DMS153 (cell line): ENCODE measurements at places on chromosomes 6 and 20.

GRCh38 chr6:40328386-40328985 lies 258.7 kb downstream of the LRFN2 start:
- DNase-seq = peak; percentile 64

- DNase-seq = no peak
These were observed 3.6 kb downstream of the ZSCAN12 start for GRCh38 chr6:28395918-28396317.

GRCh38 chr20:61442075-61442670 lies 190.1 kb downstream of the CDH4 start:
- peak; percentile 80 for DNase-seq

GRCh38 chr6:2755456-2755855 lies 4.7 kb upstream of the MYLK4 start:
- no peak for DNase-seq

DNA sequence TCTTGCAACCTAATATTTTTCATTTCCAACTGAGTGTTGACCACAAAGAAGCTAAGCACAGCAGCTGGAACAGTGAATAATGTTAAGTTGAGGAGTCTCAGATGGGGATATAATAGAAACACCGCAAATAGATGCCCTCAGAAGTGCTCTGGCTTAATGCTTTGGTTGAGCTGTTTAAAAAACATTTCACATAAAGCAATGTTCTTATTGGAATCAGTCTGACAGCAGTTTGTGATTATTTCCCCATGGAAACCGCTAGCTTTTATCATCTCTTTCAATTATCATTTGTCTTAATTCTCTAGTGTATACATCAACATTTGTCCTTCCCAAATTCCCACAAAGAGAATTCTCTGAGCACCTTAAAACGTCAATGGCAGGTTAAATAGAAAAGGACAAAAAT lies 30.8 kb downstream of the METTL24 start:
- DNase-seq = no peak

DNA sequence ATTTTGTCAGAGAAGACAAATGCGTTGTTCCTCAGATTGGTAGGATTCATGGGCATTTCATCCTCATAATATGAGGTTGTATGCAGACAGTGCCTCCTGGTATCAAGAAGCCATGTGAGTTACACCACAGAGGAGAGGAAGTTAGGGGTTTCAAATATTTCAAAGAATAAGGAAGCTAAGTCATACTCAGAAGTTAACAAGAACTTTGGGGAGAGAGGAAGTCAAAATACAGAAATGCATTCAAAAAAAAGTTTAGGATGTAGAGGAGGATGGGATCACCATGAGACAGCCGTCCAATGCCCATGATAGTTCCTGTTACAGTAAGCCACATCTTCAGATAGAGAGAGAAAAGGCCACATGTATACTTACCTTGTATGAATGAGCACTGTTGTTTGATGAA lies 22.3 kb downstream of the HLA-DOB start:
- no peak for DNase-seq

DNA sequence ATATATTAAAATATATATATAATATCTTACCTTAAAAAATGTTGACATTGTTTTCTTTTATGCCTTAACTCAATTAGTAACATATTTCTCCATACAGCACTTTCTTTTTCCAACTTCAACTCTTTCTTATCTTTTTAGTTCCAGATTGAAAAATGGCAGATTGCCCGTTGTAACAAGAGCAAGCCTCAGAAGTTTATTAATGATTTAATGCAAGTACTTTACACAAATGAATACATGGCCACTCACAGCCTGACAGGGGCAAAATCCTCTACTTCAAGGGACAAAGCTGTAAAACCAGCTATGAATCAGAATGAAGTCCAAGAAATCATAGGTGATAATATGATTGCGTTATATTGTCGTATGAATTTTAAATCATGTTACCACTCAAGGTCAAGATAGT lies 29.4 kb upstream of the KIAA1586 start:
- DNase-seq = no peak

DNA sequence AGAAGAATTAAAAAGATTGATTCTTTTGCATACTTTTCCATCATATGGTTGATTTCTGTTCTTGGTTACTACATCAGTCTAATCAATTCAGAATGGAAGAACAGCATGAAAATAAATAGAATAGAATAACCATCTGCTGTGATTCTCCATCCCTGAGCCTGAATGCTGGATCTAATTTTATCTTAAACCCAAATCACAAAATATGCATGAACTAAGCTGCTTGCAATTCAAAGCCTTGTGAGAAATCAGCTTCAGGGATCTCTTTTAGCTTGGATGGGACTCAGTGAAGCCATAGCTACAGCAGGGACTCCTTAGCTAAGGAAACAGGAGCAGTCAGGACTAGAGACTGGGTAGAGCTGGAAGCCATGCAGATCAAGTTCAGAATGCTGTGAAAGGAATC lies 74.1 kb downstream of the TPBG start:
- DNase-seq = no peak

GRCh38 chr6:113112086-113112485 lies 745.1 kb upstream of the MARCKS start:
- DNase-seq = no peak

- no peak for DNase-seq
These were observed 154.9 kb downstream of the FOXA2 start for GRCh38 chr20:22429175-22430153.

GRCh38 chr20:24994470-24995368 lies 2.2 kb upstream of the APMAP start:
- peak; percentile 50 for DNase-seq

DNA sequence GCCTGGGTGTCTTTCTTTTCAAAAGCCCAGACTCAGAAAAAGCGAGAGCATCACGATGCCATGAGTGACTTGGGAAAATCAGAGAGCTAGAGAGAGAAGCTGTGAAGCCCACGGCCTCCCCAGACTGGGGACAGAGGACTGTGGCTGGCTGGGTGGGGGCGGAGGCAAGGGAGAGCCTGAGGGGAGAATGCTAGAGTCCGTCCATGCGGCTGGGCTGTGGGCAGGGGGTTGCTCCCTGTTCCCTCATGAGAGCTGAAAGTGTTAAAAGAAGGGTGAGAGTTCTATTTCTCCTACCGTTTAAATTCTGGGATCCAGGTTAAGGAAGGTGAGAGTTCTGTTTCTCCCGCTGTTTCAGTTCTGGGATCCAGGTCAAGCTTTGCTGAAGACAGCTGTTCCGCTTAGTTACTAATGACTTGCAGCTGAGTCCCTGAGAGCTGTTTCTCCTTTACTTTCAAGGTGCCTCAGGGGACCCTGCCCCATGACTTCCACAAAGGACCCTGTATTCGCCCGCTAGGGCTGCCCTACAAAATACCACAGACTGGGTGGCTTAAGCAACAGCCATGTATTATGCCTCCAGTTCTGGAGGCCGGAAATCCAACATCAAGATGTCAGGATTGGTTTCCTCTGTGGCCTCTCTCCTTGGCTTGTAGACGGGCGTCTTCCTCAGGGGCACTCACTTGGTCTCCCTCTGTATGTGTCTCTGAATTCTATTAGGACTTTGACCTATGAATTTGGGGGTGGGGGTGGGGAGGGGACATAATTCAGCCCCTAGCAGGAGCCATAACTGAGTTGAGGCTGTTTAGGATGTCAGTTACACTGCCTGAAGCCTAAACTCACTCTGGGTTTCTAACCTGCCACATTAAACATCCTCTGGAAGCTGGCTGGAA lies 127.0 kb downstream of the PXDC1 start:
- no peak for DNase-seq
